ENCODE measurements at places on chromosomes 3 and 15. TPM values are rescaled to one million over a fixed set of nuclear protein-coding genes. Genes with fewer than 3 reads are reported as not detected.

GRCh38 chr3:102230057-102230456 is 204.8 kb upstream of the ZPLD1 start:
- no peak for DNase-seq

Gene KLF15
- 36.3 TPM for total RNA-seq

DNA sequence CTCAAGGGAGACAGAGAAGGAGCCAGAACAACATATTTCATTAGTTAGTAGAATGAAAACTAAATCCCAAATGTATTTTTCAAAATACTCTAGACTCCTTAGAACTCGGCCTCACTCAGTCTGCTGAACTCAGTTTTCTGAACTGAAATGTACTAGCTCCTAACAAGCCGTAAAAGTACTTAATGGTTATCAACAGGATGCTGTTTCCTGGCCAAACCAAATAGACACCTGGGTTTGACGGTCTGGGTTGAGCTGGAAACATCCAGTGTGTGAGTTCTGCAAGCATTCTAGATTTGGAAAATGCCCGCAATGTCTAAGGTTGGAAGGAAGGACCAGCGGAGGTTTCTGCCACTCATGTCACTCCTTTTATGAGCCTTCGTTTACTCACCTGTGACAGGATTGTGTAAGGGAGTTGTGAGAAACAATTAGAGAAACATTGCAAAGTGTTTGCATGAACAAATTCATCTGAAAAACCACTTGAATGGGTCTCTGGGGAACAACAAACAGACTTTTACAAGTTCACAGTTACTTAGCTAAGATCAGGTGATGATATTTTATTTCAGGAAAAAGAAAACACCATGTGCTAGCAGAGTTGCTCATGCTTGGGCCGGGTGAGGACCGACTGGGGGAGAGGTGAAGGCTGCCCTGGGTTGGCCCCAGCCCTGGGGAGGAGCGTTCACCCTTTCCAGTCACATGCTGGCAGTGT is 151.0 kb downstream of the ALDH1A2 start:
- DNase-seq: no peak

- DNase-seq: no peak
Observed at GRCh38 chr3:183975981-183976662, 41.6 kb downstream of the ABCC5 start.

Gene RLBP1
- not detected for total RNA-seq

DNA sequence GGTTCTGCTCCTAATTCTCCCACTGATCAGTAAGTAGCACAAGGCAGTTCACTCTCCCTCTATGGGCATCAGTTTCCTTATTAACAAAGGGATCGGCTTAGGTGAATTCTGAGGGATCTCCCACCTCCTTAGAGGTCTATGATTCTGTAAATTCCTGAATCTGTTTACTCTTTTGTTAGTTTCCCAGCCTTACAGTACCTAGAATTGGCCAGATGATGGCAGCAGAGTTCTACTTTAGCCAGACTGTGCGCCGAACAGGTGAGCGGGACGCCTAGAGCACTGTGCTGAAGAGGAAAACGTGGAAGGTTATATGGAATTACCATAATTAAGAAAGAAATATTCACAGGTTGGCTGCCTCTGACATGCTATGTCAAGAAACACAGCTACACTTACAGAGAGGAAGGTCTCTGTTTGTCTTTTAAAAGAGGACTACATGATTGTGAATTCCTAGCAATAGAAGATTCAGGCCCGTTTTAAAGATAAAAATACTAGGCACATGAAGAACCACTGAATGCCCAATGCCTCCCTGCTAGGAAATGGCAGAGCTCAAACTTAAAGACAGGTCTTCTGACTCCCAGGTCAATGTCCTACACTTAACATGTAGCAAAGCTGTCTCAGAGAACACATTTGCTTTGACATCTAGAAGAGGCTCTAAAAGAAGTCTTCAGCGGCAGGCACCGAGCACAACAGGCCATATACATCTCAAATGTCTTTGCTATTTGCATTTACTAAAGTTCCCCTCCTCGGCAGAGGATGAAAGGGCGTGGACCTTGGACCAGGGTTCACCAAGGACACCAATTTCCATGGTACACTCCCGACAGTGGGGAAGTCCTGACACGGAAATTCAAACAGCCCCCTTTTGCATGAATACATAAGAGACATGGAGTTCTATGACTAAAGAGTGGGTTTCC is 259.9 kb downstream of the FGF12 start:
- DNase-seq: no peak

DNA sequence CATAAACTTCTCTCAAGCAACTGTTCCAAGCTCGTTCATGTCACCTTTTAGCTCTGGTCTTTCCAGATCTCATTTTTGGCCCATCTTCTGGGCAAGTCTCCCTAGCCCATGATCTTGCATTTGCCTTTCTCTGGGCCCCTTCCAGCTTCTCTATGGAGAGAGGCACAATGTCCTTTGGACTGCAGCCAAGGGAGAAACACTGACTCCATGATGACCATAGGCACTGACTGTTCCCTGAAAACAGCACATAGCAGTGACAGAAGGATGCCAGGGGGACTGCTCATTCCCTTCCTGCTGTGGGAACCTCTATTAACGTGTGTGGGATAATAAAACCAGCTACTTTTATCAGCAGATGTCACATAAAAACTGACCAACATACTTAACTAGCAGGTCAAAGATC is 60.3 kb downstream of the STRIT1 start:
- no peak for DNase-seq

DNA sequence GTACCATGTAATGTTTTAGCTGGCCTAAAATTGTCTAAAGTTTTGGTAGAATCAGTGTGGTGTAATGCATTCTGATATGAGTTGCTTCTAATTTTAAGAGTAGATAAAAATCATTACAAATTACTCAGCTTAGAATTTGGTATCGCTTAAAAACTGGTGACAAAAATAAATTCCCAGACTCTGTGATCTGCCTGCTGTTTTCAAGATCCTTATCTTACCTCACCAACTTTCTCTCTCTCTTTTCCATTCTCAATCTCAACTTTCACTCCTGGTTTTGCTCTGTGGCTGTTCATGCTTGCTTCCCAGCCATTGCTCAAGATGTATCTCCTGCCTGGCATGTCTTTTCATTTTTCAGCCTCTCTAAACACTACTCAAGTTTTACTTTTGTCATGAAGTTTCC is 45.7 kb downstream of the TCF12 start:
- DNase-seq: no peak

DNA sequence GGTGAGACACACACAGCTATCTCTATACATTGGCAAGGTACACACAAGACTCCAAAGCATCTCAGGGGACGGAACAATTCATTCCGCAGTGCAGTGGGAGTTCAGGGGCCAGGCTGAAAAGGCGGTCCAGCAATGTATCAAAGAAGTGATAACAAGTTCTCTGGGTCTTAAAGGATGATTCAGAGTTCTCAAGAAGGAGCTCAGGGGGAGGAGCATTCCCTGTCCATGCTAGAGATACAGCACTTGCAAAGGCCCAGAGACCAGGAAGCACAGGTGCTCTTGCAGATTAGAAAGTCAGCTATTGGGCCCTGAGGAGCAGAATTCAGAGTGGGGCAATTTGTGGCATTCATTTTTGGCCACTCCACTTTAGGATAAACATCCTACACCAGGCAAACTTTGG is 34.9 kb downstream of the MECOM start:
- no peak for DNase-seq

DNA sequence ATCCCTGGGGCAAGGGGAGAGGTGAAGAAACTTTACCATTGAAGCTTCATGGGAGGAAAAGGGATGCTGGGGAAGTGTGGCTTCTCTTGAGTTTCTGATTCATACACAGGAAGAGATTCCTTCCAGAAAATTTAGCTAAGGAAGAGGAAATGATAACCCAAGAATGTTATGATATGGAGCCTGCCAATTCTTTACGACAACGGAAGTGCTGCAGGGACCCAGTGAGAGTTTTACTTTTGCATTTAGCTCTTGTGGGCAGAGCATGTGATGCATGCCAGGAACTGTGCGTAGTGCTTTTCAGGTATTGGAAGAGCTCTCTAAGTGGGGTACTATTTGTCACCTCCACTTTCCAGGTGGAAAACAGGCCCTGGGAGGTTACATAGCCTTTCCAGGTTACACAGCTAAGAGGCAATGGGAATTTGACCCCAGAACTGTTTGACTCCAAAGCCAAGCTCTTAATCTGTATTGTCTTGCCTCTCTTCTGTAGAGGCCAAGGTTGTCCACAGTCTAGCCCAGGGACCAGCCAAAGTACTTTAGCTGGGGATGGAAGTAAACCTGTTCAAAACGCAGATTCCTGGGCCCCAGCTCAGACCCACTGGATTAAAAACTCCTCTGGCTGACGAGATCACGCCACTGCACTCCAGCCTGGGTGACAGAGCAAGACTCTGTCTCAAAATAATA is 23.0 kb downstream of the CMTM7 start:
- DNase-seq: no peak

- no peak for DNase-seq
Observed at GRCh38 chr3:112856537-112856936, 9.9 kb upstream of the CD200R1L start.

- DNase-seq: no peak
Observed at GRCh38 chr3:59908701-59909100, 858.9 kb upstream of the CFAP20DC start.

DNA sequence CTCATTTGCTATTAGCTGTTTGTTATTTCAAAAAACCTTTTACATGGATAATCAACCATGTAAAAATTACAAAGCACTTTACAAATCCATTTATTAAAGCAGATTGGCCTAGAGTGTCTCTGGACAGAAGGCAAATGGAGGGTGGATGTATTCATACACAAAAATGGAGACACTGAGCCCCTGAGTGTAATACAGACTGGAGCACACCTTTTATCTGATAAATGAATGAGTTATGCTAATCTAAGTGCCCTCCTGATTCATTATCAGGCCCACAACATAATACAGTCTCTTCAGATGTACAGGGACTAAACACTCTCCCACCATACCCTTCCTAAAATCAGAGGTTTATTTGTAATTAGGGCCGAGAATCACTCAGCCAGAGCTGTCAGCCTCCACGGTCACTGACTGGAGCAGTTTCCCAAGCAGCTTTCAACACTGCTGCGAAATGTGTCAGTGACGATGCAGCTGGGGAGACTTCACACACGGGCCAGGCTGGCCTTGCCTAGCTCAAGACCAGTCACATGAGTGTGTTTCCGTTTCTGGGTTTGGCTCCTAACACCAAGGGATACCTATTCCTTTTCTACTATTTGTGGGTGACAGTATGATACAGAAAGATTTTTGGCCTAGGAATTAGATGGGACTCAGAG is 271.8 kb downstream of the ZIC1 start:
- DNase-seq: no peak

- DNase-seq: no peak
Observed at GRCh38 chr15:66292571-66293418, 573 bp upstream of the DIS3L start.

DNA sequence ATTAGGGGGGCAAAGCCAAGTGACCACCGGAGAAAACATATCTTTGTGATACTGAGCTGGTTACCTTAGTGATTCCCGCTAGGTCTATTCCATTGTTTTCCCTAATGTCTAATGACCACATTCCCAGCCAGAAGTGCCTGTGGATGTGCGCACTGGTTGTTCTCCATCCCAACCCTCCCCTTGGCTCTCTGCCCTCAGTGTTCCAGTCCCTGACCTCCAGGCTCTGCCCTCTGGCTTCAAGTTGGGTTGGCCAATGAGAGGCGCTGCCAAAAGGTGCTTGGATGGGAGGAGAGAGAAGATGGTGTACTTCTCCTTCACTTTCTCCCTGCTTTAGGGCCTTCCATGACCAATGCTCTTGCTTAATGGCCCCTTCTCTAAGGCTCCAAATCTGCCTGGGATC is 2.4 kb downstream of the COLQ start:
- no peak for DNase-seq

Gene RPL14
- total RNA-seq: 369 TPM

Gene TMEM40
- total RNA-seq: not detected

DNA sequence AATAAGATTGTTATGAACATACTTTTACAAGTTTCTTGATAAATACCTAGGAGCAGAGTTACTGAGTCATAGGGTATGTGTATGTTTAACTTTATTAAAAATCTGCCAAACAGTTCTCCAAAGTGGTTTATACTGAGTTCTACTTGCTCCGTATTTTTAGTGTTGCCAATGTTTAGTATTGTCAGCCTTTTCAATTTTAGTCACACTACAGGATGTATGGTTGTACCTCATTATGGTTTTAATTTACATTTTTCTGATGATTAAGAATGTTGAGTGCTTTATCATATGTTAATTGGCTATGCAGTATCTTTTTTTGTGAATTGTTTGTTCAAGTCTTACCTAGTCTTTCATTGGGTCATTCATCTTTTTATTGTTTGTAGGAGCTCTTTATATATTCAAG is 4.3 kb downstream of the TMOD3 start:
- no peak for DNase-seq

Gene TCAIM
- 24.2 TPM for total RNA-seq

DNA sequence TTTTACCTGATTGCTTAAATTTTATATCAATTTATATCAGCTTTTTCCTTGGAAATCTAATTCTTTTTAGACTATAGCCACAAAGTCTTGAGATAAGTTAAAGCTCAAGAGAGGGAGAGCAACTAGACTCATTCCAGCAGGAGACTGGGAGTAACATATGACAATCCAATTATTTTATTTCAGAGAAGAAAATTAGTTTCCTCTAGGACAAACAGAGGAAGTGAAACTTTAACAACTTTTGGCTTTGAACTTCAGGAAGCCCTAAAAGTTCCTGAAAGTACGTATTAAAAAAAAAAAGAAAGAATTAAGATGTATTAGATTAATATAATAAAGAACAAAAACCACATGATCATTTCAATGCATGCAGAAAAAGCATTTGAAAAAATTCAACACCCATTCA is 13.9 kb upstream of the UBE2E2 start:
- no peak for DNase-seq

GRCh38 chr15:69172847-69173246 is 12.4 kb downstream of the GLCE start:
- DNase-seq: no peak

DNA sequence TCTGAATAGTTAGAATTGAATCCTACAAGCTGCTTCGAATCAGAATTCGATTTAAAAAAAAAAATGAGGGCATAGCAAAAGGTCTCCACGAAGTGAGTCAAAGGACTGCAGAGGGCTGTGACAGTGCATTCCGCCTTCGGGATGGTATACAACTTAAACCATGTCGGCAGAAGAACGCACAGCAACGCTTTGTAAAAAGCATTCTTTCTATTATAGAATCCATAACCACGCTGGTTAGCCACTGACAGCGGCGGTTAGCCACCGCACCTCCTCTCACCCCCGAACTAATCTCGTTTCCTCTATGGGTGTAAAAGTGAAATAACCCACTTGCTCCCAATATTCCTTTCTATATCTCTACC is 664 bp upstream of the PIK3CA start:
- DNase-seq: no peak

GRCh38 chr3:172281884-172282283 is 166.4 kb downstream of the GHSR start:
- no peak for DNase-seq

GRCh38 chr3:197135212-197135611 is 105.6 kb upstream of the MELTF start:
- DNase-seq: no peak

Data from breast epithelium (tissue), 4 donors.